ENCODE measurements at places on chromosomes 4 and X.
A peak's percentile ranks its signal among the peaks of the same experiment; 100 is the strongest.

DNA sequence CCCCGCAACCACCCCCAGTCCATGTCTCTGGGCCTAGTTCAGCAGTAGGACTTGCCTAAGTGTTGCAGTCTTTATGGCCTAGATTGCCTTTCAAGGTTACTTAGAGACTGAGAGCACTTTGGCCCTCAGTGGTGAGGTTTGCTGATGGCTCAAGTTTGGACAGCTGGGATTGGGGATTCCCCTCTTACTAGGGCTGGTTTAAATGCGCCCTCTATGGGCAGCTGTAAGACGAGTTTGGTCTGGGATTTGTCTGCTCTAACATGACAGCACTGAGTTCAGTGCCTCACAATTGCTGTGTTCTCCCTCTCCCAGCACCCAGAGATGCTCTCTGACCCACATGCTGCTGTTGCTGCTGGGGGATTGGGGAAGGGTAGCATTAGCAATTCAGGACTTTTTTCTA is 23.1 kb downstream of the DACH2 start:
- H3K36me3 ChIP-seq: no peaks in the 10 kb centered on the region
- DNase-seq: no peak
- H3K27ac ChIP-seq: no peak overlapping the region

DNA sequence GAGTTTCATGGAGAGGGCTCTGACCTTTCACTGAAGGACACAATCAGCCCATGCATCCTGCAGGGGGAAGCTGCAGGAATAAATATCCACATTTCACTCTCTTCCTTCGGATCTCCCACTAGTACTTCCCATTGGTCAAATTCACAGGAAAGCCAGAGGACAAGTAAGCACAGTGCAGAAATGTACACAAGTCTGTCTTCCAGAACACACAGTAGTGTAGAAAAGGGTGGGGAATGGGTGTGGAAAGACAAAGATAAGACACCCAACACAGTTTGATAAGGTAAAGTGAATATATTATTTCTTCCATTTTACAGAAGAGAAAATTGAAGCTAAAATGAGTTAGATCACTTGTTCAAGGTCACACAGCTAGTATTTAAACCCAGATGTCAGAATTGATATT is 81.1 kb upstream of the PCDH19 start:
- no peaks in the 10 kb centered on the region for H3K36me3 ChIP-seq
- peaks cover 12% of the 10 kb centered on the region for H3K27me3 ChIP-seq
- no peak overlapping the region for H3K4me3 ChIP-seq
- H3K4me1 ChIP-seq: no peaks in the 10 kb centered on the region

DNA sequence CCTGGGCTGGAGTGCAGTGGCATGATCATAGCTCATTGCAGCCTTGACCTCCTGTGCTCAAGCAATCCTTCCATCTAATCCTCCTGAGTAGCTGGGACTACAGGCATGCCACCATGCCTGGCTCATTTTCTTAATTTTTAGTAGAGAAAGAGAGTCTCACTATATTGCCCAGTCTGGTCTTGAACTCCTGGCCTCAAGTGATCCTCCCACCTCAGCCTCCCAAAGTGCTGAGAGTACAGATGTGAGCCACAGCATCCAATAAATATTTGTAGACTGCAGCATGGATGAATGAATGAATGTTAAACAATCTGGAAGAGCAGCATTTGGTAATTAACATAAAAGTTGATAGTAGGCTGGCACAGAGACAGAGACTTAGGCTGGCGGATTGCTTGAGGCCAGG is 20.0 kb downstream of the KLB start:
- no peak overlapping the region for H3K27ac ChIP-seq
- no peaks in the 10 kb centered on the region for H3K4me1 ChIP-seq
- H3K4me3 ChIP-seq: no peak overlapping the region
- no peaks in the 10 kb centered on the region for H3K36me3 ChIP-seq
- no peaks in the 10 kb centered on the region for H3K27me3 ChIP-seq

GRCh38 chrX:107630031-107630689 is 1.9 kb downstream of the PRPS1 start:
- H3K36me3 ChIP-seq: peaks cover 8% of the 10 kb centered on the region
- no peak for DNase-seq
- H3K27me3 ChIP-seq: no peaks in the 10 kb centered on the region
- H3K27ac ChIP-seq: no peak overlapping the region

DNA sequence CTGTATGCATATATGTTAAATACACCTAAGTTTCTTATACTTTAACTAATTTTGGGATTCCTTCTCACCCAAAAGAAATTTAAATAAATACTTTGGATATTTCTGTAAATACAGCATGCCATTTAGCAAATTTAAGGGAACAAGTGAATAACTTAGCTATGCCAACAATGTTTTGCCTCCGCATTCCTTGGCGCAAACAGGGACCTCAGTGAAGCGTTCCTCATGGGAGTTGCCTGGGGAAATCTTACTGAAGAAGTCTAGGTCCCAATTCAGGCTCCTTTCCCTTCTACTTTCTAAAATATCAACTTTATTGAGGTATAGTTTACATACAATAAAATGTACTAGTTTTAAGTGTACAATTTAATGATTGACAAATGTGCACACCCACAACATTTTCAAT is 25.0 kb downstream of the COL4A5 start:
- H3K27me3 ChIP-seq: no peaks in the 10 kb centered on the region
- H3K4me3 ChIP-seq: no peak overlapping the region
- no peak for DNase-seq
- no peaks in the 10 kb centered on the region for H3K36me3 ChIP-seq

- H3K27me3 ChIP-seq: no peaks in the 10 kb centered on the region
- no peak for DNase-seq
- H3K36me3 ChIP-seq: no peaks in the 10 kb centered on the region
- H3K27ac ChIP-seq: no peak overlapping the region
- H3K4me1 ChIP-seq: no peaks in the 10 kb centered on the region
These were observed 91.1 kb upstream of the ANKRD50 start for GRCh38 chr4:124803641-124804040.

- H3K4me1 ChIP-seq: peaks cover 4% of the 10 kb centered on the region
- no peak overlapping the region for H3K4me3 ChIP-seq
- no peaks in the 10 kb centered on the region for H3K36me3 ChIP-seq
These were observed 44.4 kb downstream of the CCDC158 start for GRCh38 chr4:76376534-76376933.

DNA sequence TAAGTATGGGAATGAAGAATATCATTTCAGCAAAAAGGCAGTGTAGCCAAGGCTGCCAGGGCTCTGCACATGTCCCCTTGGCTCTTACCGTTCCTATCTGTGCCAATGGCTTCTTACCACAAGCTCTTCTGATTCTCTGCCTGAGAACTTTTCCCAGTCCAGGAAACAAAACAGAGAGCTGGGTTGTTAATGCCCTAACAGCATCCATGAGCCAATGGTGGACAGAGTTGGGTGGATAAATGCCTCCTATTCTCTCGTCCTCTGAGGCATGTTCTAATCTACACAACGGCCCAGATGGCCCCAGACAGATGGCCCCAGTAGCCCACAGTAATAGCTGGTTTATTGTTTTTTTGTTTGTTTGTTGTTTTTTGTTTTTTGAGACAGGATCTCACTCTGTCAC is 28.0 kb downstream of the SCD5 start:
- H3K27ac ChIP-seq: no peak overlapping the region
- no peaks in the 10 kb centered on the region for H3K4me1 ChIP-seq
- no peaks in the 10 kb centered on the region for H3K27me3 ChIP-seq
- no peak overlapping the region for H3K4me3 ChIP-seq
- DNase-seq: no peak

- no peak overlapping the region for H3K4me3 ChIP-seq
- H3K27ac ChIP-seq: no peak overlapping the region
- DNase-seq: no peak
- H3K4me1 ChIP-seq: no peaks in the 10 kb centered on the region
These were observed 45.9 kb upstream of the GPC4 start for GRCh38 chrX:133461231-133461630.

GRCh38 chr4:158079661-158080060 is 93.2 kb downstream of the GASK1B start:
- no peaks in the 10 kb centered on the region for H3K4me1 ChIP-seq
- no peaks in the 10 kb centered on the region for H3K36me3 ChIP-seq
- no peaks in the 10 kb centered on the region for H3K27me3 ChIP-seq
- no peak for DNase-seq
- H3K27ac ChIP-seq: no peak overlapping the region

DNA sequence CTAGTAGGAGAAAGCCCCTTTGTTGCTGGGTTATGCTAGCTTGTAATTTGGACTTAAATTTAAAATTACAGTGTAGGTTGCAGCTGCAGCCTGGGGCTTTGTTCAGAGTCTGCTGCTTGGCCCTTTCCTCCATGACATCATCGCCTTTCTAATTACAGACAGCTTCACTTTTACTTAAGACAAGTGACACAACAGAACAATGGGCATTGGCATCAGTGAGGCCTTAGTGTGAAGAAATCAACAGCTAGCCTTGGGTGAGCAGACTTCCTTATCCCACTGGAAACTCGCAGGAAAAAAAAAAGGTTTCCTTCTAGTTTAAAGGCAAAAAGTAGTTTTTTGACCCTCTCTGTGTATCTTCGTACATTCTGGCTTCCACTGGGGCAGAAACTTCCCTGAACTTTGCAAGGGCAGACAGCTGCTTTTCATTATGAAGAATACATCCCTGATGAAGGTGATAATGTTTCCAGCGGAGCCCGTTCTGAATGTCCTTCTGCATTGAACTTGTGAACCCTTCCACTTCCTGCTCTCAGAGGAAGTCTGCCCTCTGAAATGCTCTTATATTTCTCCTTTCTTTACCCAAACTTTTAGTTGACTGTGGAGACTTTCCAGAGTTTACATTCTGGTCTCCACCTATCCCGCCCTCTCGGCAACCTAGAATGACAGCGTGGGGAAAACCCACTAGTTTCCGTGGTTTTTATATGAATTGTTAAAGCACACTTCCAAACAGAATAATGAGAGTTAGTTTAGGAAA is 123.2 kb upstream of the FAM9C start:
- peaks cover 8% of the 10 kb centered on the region for H3K4me1 ChIP-seq
- no peaks in the 10 kb centered on the region for H3K27me3 ChIP-seq
- no peak for DNase-seq
- H3K27ac ChIP-seq: peak overlapping the region; percentile 64
- H3K36me3 ChIP-seq: peaks cover 3% of the 10 kb centered on the region
- peak overlapping the region; percentile 45 for H3K4me3 ChIP-seq

DNA sequence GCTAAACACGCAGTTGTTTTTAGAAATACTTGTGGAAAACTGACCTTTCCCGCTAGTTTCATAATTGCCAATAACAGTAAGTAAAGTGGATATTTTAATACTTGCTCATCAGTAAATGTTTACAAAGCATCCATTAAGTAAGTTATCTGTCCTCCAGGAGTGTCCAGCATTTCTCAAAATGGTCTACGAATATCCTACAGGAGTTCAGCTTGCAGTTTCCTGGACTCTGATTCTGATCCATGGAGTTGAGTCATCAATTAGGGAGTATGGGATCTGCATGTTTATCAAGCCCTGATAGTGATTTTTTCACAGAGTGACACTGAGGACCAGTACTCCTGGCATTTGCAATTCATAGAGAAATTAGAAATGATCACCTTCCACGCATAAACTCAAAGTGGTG is 325.2 kb upstream of the AADAT start:
- no peaks in the 10 kb centered on the region for H3K27me3 ChIP-seq
- no peak for DNase-seq
- no peaks in the 10 kb centered on the region for H3K4me1 ChIP-seq
- no peak overlapping the region for H3K27ac ChIP-seq
- H3K4me3 ChIP-seq: no peak overlapping the region

- no peaks in the 10 kb centered on the region for H3K27me3 ChIP-seq
- peak overlapping the region; percentile 36 for H3K27ac ChIP-seq
- H3K4me3 ChIP-seq: no peak overlapping the region
- no peaks in the 10 kb centered on the region for H3K36me3 ChIP-seq
These were observed 31.6 kb downstream of the ADH7 start for GRCh38 chr4:99403380-99404184.

GRCh38 chrX:23938690-23939089 is 30.9 kb downstream of the CXorf58 start:
- H3K4me1 ChIP-seq: no peaks in the 10 kb centered on the region
- no peak for DNase-seq
- no peak overlapping the region for H3K27ac ChIP-seq

- DNase-seq: no peak
- H3K4me3 ChIP-seq: no peak overlapping the region
- no peak overlapping the region for H3K27ac ChIP-seq
- H3K27me3 ChIP-seq: no peaks in the 10 kb centered on the region
- peaks cover 6% of the 10 kb centered on the region for H3K4me1 ChIP-seq
These were observed 35.4 kb downstream of the WDR1 start for GRCh38 chr4:10081218-10081606.

- peaks cover 1% of the 10 kb centered on the region for H3K36me3 ChIP-seq
- no peaks in the 10 kb centered on the region for H3K4me1 ChIP-seq
- H3K27me3 ChIP-seq: no peaks in the 10 kb centered on the region
- H3K27ac ChIP-seq: no peak overlapping the region
- H3K4me3 ChIP-seq: no peak overlapping the region
These were observed 1.7 kb downstream of the GDPD2 start for GRCh38 chrX:70424801-70425200.

GRCh38 chr4:173538909-173539445 is 8.9 kb upstream of the HAND2 start:
- H3K4me1 ChIP-seq: peaks cover 18% of the 10 kb centered on the region
- H3K4me3 ChIP-seq: peak overlapping the region; percentile 59
- no peak overlapping the region for H3K27ac ChIP-seq
- H3K27me3 ChIP-seq: peaks cover 84% of the 10 kb centered on the region
- no peak for DNase-seq

DNA sequence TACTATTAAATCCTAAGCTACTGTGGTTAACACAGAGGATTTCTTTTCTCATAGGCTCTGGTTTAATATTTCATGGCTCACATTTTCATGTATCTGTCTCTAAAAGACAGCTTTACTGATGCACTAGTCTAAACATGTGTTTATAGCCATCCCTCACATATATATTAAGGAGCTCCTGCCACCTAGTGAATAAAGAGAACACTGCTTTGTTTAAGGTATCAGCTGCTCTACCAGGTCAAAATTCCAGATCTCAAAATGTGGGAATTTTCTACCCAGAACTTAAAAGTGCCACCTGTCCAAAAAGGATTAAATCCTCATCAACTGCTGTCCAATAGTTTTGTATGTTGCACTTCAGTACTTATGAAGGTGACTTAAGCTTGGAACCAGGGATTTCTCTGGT is 188.5 kb upstream of the TEX13C start:
- H3K4me1 ChIP-seq: no peaks in the 10 kb centered on the region
- no peak overlapping the region for H3K4me3 ChIP-seq
- no peak overlapping the region for H3K27ac ChIP-seq
- no peak for DNase-seq

DNA sequence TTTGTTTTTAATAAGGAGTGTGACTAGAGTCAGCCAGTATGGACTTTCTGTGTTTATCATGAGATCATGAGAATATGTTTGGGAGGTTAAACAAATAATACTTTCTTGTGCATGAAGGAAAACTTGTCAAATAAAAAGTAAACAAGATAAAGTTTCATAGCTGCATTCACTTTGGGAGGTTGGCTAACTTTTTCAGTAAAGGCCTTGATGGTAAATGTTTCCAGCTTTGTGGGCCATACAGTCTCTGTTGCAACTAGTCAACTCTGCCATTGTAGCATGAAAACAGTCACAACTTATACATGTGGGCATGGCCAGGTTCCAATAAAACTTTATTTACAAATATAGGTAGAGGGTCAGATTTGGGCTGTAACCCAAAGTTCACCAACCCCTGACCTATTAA is 150.4 kb downstream of the MID1 start:
- H3K27ac ChIP-seq: no peak overlapping the region
- DNase-seq: no peak
- H3K4me1 ChIP-seq: no peaks in the 10 kb centered on the region
- no peaks in the 10 kb centered on the region for H3K36me3 ChIP-seq
- H3K27me3 ChIP-seq: no peaks in the 10 kb centered on the region
- H3K4me3 ChIP-seq: no peak overlapping the region
